ENCODE measurements at places on chromosomes 2 and 18.

GRCh38 chr18:63936932-63937393 is 12.1 kb upstream of the HMSD start:
- no peak for DNase-seq

DNA sequence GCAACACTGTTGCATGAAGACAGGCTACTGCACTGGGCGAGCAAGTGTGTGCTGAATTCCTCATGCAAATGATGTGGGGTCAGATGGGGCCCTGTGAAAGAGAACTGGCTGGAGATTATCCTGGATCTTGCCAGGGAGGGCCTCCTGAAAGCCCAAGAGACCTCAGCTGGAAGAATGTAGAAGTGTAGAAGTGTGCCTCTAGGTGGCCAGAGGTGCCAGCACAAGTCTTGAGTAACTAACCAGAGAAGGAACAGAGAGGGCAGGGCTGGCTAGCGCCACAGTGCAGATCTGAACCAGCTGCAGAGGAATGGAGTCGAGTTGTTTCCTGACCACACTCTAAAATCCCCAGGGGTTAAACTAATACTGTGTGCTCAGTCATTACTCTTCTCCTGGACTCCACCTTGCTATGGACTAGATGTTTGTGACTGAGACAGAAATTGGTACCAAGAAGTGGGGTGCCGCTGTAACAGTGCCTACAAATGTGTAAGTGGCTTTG is 399.3 kb downstream of the LRATD1 start:
- DNase-seq = no peak

DNA sequence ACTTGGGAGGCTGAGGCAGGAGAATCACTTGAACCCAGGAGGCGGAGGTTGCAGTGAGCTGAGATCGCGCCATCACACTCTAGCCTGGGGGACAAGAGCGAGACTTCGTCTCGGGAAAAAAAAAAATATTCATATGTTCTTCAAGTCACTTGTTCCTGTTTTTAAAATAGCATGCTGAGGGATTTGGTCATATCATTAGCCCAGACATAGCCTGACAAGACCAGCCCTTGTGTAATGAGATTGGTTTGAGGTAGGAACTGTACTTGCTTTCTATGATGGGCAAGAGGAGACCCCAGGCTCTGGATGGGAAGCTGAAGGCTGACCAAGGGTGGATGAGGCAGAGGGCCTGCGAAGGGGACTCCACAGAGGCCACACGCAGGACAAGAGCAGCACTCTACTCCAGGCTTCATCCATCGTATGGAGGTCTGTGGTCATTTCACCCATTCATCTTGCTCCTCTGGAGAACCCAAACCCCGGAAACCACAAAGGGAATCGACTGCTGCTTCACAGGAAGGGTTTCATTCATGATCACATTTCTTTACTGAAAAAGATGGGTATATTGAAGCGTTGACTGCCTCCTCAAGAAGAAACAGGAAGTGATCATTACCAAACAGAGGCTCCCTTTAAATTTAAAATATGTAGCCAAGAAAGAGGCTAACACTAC is 87.1 kb upstream of the ZNF397 start:
- no peak for DNase-seq

DNA sequence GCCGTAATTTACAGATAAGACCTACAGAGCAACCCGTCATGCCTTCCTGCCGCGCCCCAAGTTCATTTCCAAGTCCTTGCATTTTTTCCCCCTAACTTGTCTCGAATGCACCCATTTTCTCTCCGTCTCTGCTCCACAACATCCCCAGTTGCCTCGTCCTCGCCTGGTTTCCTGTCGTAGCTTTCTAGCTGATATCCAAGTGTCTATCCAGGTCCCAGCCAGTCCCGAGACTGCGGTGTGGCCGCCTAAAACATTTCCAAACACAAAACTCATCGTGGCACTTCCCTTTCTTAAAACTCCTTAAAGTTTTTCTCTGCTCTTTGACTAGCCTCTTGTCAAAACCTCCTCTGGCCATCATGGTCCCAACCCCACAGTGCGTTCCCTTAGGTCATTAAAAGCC is 1.2 kb upstream of the BARD1 start:
- DNase-seq = peak; percentile 5

DNA sequence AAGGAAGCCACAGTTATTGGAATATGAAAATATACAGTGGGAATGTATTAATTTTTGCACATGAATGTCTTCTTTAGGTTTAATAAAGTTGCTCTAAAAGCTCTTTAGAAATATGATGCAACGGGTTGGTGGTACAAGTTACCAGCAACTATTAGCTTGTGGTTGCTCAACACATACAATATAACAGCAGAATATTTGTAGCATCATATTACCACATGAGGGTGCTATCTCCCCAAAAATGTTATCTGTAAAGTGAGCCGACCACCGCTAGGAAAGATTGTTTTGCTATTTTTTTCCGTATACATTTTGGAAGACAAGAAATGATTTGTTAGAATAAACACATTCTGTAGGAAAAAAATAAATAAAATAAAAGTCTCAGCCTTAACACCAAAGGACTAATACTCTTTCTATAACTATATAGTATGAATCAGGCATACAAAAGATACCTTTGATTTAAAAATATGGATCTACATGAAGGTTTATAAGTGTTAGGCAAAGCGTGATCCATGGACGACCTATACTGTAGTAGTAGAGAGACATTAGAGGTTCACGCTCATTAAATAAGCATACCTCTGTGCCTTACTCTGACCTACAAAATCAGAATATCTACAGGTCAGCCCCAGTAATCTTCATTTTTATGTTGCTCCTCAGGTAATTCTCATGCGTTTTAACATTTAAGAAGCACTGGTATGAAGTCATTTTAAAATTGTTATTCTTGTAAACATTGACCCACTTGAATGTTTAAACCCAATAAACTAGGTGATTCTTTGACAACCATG is 1110.6 kb upstream of the ACVR2A start:
- DNase-seq = peak; percentile 10

- peak; percentile 29 for DNase-seq
Observed at GRCh38 chr2:110115291-110116032, at the start of gene MALL. TSS of gene MALL (minus strand) at chr2:110115822. CDS start at chr2:110115792, 30 bp downstream.

DNA sequence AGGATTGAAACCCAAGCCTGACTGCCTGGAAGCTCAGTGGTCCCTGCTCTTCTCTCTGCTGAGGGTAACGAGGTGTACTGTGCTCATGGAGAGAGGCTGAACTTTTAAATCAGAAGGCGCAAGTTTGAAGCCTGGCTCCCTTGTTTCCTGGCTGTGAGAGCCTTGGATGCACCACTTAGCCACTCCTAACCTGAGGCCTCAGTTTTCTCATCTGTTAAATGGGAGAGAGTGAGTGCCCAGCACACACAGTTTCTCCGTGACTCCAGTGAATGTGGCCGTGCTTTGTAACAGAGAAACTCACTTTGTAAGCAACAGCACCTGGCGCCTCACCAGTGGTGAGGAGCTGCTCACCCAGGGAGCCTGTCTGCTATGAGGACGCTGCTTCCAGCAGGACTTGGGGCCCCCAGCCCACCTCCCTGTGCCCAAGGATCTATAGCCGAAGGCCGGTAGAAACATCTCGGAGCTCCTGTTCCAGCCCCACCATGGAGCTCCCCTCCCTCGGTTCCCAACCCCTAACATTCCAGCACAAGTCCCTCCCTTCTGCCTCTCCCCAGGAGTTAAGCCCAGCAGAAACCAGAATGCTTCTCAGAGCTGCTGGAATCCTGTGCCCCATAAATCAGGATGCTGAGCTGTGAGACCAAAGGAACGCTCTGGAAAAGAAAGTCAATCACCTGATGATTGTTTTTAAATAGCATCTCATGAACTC is 20.3 kb upstream of the KCNK3 start:
- DNase-seq = no peak

DNA sequence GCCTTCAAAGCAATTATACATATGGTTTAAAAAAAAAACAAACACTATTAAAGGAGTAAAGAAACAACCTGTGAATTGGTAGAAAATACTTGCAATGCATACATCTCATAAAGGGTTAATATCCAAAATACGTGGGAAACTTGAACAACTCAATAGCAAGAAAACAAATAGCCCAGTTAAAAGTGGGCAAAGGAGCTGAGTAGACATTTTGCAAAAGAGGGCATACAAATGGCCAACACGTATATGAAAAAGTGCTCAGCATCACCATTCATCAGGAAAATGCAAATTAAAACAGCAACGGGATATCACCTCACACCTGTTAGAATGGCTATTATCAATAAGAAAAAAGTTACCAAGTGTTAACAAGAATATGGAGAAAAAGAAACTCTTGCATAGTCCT is 298.3 kb upstream of the RBMS1 start:
- no peak for DNase-seq

GRCh38 chr18:36179562-36180355 is 7.5 kb upstream of the MOCOS start:
- DNase-seq = peak; percentile 41

DNA sequence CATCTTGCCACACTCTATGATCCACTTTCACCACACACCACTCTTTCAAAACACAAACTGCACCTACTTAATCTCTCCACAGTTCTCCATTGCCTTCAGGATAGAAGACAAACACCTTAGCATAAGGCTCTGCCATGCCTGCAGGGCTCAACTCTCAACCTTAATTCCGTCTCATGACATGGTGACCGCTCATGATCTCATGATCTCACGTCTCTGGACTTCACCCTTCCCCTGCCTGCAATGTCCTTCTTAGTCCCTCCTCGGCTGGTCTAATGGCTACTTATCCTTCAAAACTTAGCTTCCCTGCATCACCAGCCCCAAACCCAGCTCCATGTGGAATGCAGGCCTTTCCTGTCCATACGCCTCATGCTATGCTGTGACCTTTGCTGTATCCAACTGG is 85.3 kb downstream of the ACVR1 start:
- DNase-seq = no peak

- no peak for DNase-seq
Observed at GRCh38 chr2:217047209-217047608, 187.3 kb upstream of the TNP1 start.

DNA sequence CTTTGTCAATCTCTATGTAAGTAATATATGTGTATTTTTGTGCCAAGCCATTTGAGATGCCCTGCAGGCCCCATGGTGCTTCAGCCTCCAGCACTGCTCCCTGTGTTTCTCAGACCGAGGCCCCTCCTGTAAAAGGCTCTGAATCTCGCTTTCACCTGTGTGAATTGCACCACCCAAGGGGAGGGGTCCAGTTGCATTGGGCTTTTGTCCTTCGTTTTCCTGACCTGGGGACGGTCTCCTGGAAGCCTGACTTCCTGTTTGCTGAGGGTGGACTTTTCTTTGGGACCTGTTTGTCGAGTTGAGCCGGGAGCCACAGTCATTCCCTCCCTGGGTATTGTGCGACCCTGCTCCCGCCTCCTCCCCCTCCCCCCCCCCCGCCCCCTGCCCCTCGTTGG is 48.9 kb downstream of the AGAP1 start:
- DNase-seq = no peak

DNA sequence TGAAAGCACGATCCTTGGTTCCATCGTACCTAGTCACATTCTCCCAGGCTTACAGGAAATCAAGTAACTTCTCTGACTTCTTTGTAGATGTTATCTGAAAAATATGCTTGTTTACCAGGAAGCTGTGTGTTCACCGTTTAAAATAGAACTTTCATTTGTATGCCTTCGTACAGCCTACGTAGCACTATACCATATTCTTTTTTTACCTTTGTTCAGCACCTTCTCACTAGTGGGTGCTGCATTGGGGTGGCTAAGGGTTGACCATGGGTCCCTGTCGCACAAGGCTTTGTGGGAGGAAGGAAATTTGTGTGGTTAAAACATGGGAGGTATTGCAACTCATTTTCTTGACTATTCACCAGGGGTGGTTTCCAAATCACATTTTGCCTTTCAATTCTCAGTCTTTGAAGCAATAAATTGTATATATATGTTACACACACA is 16.6 kb downstream of the MALT1 start:
- no peak for DNase-seq

DNA sequence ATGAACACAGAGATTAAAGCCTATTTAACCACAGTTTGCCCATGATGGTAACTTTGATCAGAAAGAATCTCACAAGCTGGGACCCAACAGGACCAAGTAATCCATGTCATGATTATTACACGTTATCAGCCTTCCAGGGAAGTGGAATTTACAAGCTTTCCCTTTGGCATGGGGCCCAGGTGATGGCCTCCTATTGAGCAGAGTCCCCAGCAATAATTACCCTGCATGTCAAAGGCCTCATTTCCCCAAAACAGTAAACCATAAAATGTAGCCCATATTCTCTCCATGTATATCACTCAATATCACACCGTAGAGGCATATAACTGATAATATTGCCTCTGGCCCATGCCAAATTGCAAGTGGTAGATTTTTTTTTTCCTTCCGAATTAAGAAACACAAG is 38.9 kb downstream of the PRKRA start:
- DNase-seq = no peak

DNA sequence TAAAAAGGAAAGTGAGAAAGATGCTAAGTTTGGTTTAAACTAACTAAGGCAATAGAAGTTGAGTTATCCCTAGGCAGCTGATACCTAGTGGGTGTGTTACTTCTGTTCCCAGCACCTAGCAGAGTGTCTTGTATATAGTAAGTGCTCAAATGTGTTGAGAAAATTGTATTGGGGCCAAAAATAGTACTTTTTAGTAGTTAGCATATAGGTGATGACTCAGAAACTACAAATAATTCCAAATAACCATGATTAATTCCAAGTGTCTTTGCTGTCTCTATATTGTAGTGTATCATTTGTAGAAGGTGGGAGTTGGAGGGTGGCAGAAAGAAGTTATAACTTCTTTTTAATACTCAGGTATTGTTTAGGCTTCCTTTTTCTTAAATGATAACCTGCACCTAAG is 362.7 kb downstream of the RND3 start:
- DNase-seq = no peak

- no peak for DNase-seq
Observed at GRCh38 chr18:45859334-45859733, 33.9 kb downstream of the SIGLEC15 start.

- no peak for DNase-seq
Observed at GRCh38 chr2:43011158-43011491, 215.3 kb downstream of the ZFP36L2 start.

GRCh38 chr2:136110526-136110925 is 7.4 kb downstream of the CXCR4 start:
- DNase-seq = no peak

DNA sequence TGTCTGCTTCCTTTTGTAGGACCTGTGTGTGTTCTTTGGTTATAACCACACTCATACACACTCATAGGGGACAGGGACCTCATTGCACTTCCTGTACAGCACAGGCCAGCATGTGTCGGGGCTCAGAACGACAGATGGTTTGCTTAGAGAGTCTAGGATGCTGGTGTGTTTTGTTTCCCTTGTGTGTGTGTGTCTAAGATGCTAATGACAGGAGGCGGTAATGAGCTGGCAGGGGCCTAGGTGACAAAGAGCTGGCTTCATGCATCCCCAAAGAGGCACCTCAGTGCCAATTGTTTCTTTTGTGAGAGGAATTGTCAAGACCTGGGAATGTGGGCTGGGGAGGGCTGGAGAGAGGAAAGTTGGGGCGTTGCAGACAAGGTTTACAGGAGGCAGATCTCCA is 66.6 kb downstream of the CELF4 start:
- DNase-seq = no peak
